Stimulated activated effector memory CD8-positive, alpha-beta T cell treated with anti-CD3 and anti-CD28 coated beads, Interleukin-12 subunit alpha, Interleukin-12 subunit beta, amount 100 ng/mL, for 72 hours (primary cell): ENCODE measurements at places on chromosomes 11 and 22.

DNA sequence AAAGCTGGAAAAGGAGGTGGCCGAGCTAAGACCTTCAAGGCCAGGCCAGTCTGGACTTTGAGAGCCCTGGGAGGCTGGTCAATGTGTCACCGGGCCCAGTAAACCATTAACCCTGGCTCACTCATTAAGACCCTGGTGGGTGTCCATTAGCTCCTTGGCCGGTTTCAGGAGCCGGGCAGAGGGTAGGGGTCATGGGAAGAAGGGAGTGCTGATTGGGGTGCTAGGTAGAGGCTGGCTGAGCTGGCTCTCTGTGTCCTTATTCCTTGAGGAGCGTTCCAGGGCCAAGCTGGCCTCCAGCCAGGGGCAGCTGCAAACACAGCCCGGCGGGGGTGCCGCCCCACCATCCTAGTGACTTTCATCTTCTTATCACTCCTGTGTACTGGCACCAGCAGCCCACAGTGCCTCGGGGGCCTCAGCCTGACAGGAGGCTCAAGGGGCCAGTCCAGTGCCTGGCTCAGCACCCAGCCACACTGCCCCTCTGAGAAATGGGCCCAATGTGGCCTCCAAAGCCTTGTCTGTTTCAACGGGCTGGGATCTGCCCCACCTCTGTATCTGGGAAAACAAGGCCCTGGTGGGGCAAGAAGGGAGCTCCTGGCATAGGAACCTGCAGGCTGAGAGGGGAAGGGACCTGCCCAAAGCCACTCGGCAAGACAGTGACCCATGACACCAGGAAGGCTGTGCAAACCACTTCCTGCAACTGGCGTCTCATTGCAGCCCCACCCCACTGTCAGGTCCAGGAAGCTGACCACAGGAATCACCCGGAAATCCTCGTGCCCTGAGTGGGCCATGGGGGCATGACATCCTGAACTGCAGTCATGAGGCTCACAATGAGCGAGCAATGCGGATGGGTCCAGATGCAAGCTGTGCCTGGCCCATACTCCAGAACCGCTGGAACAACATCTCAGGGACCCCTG lies 15.1 kb upstream of the RGL4 start:
- no peak for DNase-seq

DNA sequence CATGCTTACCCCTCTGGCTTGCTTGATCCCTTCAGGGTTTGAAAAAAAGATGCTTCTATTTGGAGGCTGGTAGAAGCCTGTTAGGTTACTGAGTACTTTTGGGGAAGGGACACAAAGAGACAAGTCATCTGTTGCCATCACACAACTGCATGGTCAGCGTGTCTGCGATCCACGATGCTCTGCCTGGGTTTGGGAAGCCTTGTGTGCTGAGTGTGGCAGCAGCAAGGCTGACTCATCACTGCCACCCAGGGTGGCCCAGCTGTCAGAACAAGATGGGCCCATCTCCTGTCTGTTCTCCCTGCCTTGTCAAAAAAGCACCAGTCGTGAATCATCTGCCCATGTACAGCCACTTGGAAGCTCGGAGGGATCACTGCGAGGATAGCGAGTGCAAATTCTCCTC lies 26.2 kb downstream of the UBASH3B start:
- DNase-seq: no peak

DNA sequence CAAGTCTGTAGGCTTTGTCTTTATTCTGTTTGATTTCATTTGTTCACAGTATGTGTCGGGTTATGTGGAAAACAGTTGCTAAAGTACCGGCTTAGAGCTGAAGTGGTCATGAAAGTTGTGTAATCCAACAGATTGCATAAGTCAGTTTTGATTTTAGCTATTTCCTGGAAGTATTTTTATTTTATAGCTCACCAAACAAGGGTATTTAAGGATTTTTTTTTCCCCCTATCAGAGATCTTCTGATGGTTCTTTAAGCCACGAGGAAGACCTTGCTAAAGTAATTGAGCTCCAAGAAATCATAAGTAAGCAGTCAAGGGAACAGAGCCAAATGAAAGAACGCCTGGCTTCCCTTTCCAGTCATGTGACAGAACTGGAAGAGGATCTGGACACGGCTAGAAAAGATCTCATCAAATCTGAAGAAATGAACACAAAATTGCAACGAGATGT lies 55.9 kb downstream of the PPFIA1 start:
- DNase-seq: no peak

DNA sequence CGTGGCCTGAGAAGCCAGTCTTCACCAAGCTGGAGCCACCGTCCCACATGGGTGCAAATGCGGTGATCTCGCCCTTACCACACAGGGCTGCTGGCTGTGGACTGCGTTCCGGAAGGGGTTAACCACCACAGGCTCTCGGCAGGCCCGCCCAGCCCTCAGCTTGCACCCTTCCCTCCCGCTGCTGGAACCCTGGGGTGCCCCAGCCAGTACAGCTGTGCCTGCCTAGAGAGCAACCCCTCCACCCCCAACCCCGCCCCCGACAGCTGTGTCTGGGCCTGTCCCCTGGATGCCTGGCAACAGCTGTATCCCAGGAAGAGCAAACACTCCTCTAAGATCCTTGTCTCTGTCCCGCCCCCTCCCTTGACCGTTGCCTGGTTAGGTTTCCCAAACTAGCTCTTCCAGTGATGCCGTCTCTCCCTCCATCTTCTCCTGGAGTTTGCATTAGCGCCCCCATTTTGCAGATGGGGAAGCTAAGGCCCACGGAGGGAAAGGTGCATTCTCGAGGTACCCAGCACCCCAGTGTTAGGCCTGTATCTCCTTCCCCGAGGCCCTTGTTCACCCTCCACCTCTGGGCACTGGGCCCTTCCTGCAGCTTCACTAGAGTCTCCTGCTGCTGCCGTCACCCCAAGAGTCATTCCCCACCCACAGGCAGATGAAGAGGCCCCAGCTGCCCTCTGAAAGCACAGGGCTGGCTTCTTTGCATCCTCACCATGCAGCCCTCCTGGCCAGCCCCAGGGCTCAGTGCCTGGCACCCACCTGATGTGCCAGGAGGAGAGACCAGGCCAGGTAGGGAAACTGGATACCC lies 12.6 kb upstream of the COX8A start:
- DNase-seq: no peak

- DNase-seq: no peak
Observed at GRCh38 chr11:72525466-72525865, 91.1 kb upstream of the CLPB start.

- DNase-seq: no peak
Observed at GRCh38 chr11:79438631-79439409, 2.0 kb downstream of the TENM4 start.

DNA sequence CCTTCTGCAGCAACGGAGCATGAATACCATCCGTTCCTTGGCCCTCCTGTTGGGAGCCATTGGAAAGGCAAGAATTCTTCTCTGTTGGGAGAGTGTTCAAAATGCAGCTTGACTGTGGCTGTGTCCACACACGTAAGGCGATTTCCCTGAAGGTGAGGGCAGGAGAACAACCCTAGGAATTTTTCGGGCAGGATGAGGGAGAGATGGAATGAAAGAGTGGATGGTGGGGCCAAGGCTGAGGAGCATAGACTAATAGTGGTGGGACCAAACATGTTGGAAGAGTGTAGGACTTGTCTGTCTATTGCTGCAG lies 924.9 kb downstream of the TBC1D22A start:
- DNase-seq: no peak

- DNase-seq: no peak
Observed at GRCh38 chr11:2149864-2150847, 10.9 kb downstream of the INS start.

GRCh38 chr11:16923987-16924386 lies 90.2 kb downstream of the PLEKHA7 start:
- no peak for DNase-seq

GRCh38 chr11:8287703-8288102 lies 24.0 kb upstream of the LMO1 start:
- DNase-seq: no peak

GRCh38 chr11:71423181-71423790 lies 24.9 kb downstream of the DHCR7 start:
- DNase-seq: no peak

DNA sequence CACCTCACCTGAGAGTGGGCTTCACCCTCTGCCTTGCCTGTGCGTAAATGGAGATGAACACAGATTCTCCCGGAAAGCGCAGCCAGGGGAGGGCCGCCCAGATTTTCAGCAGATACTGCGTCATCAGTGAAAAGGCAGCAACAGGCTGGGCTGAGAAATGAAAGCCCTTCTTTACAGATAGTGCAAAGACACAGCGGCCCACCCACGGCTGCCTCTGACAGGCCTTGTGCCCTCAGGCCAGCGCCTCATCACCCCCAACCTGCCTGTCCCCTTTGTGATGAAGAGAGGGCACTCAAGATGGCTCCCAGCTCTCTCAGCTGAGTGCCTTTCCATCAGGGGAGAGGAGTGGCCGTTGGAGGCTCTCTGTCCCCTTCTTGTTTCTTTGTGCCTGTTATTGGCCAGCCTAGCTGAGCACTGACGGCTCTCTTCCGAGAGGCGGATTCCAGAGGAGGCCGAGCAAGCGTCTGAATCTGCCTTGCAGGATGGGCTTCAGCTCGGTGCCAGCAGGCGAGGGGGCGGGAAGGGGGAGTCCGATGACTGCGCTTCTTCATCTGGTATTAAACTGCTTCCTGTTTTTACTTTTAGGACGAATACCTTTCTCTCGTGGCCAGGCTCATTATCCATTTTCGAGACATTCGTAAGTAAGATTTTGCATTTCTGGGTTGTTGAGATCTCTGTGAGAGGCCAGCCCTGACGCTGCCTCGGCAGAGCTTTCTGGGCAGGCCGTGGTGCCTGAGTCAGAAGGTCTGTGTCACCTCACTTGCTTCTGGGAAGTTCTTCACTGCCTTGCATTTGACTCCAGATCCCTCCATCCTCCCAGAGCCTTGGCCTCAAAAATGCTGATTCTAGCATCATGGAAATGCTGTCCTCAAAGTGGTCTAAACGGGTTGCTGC lies 43.7 kb downstream of the MED15 start:
- DNase-seq: peak; percentile 73

DNA sequence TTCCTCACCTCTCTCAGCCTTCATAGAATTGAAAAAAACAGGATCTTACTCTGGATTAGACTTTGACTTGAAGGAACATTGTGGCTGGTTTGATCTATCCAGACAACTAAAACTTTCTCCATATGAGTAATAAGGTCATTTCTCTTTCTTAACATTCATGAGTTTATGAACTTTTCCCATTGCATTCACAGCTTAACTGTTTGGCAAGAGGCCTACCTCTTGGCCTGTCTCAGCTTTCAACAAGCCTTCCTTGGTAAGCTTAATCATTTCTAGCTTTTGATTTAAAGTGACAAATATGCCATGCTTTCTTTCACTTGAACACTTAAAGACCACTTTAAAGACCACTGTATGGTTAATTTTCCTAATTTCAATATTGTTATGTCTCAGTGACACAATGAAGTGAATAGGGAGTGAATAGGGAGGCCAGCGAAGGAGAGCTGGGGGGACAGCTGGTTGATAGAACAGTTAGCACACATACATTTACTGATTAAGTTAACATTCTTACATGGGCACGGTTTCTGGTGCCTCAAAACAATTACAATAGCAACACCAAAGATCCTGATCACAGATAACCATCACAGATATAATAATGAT lies 17.0 kb downstream of the IMMP1L start:
- no peak for DNase-seq

DNA sequence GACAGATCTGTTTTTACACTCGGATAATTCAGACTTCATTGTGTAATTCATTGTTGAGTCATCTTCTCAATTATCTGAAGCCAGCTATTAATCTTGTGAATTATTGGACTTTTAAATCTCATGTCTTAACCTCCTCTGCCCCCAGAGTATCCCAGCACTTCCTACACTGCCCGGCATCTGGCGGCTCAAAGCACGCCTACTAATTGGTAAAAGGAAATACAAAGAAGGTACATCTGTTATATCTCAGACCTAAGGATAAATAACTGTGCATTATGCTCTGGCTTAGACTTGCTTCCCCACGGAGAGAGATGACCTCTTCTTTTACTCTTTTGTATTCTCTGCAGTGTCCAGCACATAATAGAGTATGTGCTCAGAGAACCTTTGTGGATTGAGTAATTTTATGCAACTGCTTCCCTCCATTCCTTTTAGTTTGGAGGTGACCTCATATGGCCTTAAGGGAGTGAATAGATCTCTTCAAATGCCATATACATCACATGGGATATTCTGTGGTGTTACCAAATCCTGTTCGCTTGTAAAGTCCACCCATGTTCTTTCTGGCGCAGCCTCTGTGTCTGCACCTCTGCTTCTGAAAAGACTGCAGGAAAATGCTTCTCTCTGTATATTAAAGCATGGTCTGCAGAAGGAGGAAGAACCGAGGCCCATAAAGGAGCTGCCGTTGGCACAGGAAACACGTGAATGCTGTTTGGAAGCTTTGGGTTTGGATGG lies 125.6 kb upstream of the SORL1-AS1 start:
- DNase-seq: no peak

GRCh38 chr22:42473484-42474193 lies 41.4 kb upstream of the NFAM1 start:
- DNase-seq: no peak

DNA sequence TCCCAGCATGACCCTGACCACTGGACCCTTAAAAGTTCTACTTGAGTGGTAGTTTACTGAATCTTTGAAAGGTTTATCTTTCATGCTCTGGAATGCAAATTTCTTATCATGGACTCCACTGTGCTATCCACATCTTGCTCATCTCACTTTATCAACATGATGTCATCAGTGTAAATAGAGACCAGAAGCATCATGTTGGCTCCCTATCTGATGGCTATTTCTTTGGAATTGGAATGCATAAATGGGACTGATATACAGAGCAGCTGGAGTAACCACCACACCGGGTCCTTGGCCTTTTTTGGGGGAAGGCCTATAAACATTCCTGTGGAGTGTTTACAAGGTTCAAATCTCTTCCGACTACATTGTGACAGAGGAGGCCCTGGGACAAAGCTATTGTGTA lies 74.1 kb upstream of the CEP126 start:
- no peak for DNase-seq

- DNase-seq: no peak
Observed at GRCh38 chr22:27135031-27135981, 477.9 kb downstream of the MIAT start.

DNA sequence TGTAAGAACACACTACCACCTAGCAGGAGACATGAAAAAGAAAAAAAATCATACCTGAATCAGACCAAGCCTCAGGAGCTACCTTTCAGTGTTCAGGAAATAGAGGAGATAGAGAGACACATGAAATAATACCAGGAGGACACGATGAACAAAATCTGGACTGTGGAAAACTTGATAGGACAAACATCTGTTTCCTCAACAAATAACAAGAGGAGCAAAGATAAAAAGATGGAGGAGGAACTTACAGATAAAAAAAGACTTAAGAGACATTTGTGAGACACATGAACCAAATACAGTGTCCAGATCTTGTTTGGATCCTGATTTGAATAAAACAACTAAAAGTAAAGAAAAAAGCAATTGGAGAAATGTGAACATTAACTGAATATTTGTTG lies 12.4 kb upstream of the KCNE3 start:
- DNase-seq: no peak

DNA sequence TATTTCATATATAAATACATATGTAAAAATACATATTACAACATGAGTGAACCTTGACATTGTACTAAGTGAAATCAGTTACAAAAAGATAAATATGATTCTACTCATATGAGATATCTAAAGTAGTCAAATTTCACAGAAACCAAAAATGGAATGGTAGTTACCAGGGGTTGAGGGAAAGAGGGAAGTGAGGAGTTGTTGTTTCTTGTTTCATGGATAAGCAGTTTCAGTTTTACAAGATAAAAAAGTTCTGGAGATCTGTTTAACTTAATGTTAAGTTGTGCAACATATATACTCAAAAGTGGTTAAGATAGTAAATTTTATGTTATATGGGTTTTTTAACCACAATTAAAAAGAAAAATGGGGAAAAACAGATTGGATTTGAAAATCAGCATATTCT lies 107.7 kb downstream of the ELP4 start:
- DNase-seq: no peak

- no peak for DNase-seq
Observed at GRCh38 chr11:65803797-65804492, 17.1 kb downstream of the OVOL1 start.

- DNase-seq: no peak
Observed at GRCh38 chr22:27323661-27324060, 477.9 kb downstream of the MN1 start.
